Stimulated activated CD8-positive, alpha-beta memory T cell treated with anti-CD3 and anti-CD28 coated beads, Interleukin-4, amount 100 ng/mL, for 4 hours (primary cell): ENCODE measurements at places on chromosomes 11 and 22.

GRCh38 chr22:46018859-46019258 lies 41.9 kb upstream of the WNT7B start:
- DNase-seq = no peak

DNA sequence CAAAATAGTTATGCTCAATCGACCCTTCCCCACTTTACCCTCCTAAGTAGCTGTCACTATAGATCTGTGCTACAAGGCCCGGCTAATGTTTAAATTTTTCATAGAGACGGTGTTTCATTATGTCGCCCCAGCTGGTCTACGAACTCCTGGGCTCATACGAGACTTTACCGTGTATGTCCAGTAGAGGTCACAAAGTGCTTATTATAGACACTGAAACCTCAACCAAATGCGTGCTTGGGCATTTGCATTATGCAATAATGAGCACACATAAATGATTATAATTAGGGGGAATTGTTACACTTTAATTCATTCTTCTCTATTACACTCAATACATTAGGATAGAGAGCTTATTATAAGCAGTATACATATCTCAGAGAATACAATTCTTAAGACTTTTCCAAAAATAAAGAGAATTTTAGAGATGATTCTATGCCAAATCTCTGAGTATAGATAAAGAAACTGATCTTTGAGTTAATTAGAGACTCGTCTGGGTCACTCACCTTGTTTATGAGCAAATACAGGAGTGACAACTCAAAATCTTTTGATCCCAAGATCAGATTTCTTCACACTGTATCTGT lies 12.5 kb upstream of the MRPL16 start:
- DNase-seq = peak; percentile 6

GRCh38 chr11:111633756-111634362 lies 31.6 kb downstream of the SIK2 start:
- no peak for DNase-seq

DNA sequence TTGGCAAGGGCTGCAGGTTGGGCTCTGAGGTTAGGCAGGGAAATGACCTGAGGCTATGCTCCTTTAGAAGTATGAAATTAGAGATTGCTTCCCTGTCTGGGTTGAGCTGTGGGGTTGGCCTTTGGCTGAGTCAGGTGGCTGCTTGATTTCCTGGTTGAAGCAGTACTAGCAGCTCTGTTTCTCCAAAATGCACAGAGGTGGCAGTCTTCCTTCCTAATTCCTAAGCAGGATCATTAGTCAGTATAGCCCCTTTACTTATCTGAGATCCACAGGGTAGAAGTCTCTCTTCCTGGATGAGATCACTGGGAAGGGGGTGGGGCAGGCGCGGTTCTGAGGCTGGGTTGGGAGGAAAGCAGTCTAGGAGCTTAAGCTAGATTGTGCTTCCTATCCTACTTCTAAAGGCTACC lies 1917.5 kb downstream of the LRRC4C start:
- DNase-seq = no peak

DNA sequence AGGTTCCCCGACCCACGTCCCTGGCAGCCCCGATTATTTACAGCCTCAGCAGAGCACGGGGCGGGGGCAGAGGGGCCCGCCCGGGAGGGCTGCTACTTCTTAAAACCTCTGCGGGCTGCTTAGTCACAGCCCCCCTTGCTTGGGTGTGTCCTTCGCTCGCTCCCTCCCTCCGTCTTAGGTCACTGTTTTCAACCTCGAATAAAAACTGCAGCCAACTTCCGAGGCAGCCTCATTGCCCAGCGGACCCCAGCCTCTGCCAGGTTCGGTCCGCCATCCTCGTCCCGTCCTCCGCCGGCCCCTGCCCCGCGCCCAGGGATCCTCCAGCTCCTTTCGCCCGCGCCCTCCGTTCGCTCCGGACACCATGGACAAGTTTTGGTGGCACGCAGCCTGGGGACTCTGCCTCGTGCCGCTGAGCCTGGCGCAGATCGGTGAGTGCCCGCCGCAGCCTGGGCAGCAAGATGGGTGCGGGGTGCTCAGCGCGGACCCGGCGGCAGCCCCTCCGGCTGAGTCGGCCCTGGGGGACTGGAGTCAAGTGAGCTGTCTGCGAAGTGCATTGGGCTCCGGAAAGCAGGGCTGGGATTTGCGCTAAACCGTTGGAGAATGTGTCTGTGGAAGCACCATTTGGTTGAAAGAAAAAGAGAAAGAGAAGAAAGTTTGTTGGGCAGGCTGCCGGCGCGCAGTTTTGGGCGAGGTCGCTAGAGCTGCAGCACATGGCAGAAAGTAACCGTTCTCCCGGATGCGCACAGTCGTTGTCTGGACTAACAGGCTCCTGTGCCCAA lies at the start of gene CD44:
CD44 (plus strand) TSS at position 229 of the 779 bp plus-strand sequence; CDS start at position 362, 133 bp downstream.
- DNase-seq = peak; percentile 83

- DNase-seq = no peak
Observed at GRCh38 chr11:1399386-1400316, 9.9 kb downstream of the BRSK2 start.

DNA sequence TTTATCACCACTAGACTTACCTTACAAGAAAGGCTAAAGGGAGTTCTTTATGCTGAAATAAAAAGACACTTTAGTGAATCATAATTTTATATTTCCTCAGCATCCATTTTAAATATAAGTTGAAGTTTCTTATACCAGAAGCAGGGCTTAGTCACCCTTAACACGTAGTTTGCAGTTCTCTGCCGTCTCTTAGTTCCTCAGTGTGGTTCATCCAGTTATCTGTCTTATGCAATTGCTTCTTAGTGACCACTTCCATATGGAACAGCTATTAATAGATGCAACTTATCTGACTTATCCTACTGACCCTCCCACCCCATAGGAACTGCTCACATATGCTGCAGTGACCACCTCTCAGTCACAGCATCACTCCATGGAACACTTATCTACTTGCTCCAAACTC lies 11.7 kb upstream of the SLC36A4 start:
- DNase-seq = no peak

DNA sequence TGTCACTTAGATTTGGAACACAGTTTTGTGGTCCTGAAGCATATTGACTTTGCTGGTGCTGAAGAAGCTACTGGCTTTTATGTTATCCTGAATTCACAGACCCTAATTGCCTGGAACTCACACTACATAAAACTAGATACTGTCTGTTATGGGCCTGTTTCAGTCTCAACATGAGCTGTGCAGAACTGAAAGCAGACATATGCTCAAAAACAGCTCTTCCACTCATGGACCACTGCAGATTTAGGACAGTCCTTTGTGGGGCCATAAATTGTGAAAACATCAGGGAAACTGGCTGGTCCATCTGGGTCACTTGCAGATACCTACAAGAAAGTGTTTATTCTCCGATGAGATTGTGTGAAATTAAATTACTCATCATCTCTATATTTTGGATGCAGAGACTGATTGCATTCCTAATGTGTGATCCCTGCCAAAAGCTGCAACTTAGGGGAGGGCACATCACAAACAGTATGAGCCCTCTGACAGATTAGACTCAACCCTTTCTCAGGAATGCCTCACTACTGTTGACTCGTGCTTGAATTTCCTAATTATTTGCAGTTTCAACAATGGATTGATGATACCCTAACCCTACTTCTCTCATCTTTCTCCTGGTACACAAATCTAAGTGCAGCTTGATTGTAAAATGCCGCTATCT lies 10.2 kb upstream of the CLNS1A start:
- no peak for DNase-seq

DNA sequence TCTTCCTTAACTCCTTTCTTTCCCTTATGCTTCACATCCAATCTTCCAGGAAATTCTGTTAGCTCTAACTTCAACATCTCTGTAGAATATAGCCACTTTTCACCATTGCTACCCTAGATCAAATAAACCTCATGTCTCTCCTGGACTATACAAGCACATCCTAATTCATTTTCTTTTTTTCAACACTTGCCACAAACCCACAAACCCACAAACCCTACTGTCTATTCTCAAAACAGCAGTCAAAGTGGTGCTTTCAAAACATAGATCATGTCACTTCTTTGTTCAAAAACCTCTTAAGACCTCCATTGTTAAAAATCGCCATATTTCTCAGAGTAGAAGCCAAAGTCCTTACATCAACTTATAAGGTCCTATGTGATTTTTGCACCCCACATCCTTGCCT lies 94.3 kb downstream of the PIWIL4 start:
- DNase-seq = no peak

DNA sequence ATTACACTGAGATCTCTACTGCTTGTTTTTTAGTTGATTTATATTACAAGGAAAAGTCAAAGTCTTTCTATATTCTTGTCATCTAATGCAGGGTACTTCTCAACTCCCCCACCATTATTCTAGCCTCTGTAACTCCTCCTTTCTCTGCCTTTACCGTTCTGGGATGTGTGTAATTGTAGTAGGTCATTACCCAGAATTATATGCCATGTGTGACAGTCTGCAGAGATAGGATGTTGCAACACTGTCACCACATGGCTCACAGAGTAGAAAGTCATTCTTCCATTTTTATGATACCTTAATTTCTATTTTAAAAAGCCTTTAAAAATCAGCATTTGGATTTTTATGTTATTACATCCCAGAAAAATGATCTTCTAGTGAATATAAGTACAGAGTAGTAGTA lies 32.7 kb downstream of the ZNF143 start:
- DNase-seq = no peak

DNA sequence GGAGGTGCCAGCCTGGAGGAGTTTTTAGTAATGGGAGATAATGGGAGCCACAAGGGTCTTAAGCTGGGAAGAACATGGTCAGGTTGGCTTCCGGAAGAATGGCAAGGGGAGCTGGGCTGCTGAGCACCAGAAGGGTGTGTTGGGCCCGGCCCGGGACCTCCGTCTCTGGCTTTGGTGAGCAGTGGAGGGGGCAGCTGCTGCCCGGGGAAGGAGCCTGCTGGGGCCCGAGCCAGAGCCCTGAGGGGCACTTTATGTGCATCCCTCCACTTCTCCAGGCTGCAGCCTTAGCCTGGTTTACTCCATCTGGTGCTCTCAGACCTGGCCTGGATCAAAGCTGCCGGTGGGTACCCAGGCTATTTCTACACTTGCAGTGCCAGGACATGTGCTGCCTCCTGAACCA lies 8.7 kb upstream of the NPAS4 start:
- DNase-seq = no peak

DNA sequence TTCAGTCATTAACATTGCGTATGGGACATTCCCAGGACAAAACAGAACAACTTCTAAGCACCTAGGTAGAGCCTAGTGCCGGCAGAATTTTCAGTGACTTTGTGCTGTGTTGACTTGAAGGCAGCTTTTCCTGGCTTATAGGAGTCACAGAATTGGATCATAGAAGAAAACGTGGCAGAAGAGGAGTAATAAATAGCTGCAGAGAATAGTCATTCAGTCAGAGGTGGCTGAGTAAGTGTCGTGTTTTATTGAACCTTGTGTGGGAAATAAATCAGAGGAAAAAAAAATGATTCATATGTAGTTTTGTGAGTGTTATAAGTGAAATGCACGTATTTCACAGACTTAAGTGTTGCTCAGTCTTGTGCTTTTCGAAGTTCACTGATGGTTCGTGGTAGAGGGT lies 2.1 kb downstream of the BARX2 start:
- DNase-seq = no peak

DNA sequence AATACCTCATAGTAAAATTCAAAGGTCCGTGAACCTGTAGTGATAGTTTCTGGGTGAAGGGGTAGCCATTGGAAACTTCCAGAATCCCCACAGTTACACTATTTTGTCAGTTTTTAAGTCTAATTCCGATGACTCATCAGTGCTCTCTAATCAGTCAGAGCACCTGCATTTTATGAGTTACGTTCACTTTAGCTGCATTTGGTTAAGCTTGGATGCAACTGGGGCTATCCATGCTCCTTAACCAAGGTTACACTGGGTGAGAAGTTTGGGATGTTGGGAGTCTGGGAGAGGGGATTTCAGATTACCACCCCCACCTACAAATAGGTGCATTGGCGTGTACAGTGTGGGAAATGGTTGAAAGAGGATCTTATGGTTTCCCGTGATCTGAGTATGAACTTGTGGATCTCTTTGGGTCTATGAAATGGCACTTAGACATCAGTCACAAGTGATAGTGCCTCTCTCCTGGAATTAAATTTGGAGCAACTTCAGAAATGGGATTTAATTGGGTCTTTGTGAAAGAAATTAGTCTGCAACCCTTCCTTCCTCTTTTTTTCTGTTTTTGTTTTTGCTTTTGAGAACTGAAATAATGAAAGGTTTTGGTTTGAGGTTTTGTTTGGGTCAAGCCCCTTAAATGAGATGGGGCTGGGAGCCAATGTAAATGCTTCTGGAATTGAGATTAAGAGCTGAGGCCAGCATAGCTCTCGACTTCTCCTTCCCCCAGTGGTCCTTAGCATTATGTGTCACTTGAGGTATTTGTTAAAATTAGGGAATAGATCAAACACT lies 31.5 kb downstream of the EHF start:
- no peak for DNase-seq

DNA sequence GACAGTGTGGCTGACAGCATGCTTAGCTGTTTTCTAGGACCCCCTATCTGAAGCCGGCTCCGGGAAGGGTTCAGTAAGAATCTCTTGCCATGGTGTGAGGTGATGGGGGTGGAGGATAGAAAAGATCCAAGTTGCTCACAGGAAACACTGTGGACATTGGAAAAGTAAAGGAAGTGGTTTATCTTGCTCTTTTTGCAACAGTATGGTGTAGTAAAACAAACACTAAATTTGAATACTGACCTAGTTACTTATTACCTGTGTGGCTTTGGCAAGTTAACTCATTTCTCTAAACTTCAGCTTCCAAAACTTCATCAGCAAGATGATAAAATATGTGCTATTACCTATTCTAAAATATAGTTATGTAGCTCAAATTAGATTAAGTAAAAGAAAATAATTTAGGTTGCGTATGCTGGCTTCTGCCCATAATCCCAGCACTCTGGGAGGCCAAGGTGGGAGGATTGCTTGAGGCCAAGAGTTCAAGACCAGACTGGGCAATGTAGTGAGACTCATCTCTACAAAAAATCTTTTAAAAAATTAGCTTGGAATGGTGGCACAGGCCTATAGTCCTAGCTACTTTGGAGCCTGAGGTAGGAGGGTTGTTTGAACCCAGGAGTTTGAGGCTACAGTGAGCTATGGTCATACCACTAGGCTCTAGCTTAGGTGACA lies 51.6 kb upstream of the APOA1 start:
- DNase-seq = no peak

GRCh38 chr11:114836161-114836560 lies 157.8 kb downstream of the NXPE2 start:
- no peak for DNase-seq

DNA sequence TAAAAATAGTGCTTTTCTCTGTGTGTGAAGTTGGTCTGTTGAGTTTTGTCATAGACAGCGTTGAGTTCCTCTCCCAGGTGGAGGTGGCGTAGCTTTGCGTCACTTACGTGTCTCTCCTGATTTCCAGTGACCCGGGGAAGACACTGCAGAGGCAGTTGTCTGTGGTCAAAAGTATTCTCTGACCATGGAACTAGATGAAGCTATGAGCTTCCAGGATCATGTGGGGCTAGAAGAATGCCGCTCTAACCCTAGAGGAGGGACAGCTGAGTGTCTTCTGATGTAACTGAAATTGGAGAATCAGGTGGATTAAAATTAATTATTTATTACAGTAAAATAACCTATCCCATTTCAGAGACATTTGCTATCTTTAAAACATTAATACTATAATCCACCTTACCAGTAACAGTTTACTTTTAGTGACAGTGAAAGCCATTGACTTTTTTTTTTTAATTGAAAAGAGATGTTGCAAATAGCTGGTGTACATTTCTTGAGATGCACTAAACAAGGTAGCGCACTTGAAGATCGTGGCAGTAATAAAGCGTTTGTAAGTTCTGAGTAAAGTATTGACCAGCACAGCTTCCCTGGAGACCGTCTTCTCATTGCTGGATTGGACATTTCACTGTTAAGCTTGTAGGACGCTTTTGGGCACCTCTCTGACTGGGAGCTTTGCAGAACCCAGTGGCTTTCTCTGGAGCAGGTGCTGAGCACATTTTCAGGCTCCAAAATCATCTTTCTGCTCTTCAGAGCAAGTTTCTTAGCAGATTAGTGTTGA lies 9.7 kb downstream of the CAT start:
- DNase-seq = no peak

GRCh38 chr11:12941671-12942070 lies 67.4 kb upstream of the RASSF10 start:
- no peak for DNase-seq
